ENCODE measurements at places on chromosomes 16 and 17.
A peak's percentile ranks its signal among the peaks of the same experiment; 100 is the strongest.

DNA sequence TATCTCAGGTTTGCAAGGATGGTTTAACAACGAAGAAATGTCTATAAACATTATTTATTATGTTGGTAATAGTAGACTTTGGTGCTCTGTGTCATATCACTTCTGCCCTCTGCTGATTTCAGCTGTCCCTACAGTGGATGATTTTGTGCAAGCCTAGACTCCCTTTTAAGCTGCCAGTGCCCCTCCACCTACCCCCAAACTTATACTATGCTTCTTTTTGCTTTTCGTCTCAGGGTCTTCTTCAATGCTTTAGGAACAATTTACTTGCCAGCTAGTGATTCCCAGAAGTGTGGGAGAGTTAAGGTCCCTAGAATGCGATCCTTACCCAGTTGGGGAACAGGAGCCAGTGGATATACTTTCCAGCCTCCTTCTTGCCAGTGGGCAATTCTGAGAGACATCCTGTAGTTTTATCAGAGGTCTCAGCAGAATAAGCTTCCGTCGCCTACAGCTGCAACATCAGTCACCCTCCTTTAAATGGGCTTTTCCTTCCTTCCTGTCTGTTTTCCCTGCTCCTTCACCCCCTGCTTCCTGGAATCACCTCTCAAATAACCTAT lies 4.1 kb downstream of the ICAM2 start:
- peak; percentile 9 for DNase-seq

DNA sequence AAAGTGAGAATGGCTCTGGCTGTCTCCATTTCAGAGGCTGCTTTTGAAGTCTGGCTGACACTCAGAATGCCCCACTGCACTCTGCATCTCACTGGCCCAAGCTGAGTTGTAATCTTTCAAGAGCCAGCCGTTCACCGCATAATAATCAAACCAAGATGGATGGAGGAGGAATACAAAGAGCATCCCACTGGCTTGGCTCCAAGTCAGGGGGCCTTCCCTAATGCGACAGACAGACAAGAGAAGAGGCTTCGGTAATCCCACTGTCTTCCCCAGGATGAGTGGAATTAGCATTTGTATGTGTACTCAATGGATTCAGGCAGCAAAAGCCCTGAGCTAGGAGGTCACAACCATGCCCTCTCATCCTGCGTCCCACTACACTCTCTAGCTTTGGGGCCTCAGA lies 68.0 kb downstream of the CBLN1 start:
- DNase-seq = no peak

DNA sequence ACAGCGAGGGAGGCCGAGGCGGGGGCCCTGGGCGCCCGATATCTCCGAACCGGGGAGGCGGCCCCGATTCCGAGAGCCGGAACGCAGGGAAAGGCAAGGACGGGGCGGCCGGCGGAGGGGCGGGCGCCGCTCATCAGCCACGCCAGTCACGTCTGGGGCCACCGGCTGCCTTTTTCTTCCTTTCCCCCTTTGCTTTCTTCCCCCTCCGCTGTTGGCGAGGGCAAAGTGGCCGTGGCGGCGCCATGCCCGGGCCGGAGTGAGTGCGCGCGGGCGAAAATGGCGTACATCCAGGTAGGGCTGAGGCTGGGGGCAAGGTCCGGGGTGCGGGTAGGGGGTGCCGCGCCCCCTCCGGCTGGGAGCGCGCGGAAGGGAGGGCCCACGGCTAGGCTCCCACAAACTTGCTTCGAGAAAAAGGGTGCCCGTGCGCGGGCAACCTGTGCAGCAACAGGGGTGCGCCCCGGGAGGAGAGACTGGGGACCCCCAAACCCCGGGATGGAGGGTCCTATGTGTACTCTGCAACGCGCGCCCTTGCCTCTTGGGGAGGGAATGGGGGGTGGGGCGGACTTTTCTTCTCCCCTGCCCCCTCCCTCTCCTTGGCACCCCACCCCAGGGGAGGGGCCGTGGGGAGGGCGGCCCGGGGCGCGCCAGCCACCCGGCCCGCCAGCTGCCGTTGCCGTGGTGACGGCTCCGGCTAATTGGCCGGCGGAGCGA lies 486 bp downstream of the SYT17 start:
- no peak for DNase-seq

DNA sequence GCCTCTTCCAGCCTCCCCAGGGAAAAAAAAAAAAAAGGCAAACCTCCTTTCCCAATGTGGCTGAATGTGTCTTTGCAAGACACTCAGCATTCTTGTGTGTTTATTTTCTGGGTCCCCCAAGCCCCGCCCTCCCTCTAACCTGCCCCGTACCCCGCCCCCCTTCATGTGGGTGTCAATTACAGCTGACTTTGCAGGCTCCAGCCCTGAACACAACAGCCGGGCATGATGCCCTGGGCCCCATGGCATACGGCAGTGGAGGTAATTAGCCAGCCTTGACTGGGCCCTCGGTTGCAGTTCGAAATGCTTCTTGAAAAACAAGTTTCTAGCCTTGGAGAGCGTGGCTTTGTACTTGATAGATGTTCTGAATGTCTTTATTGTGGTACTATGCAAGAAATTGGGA lies 354.7 kb upstream of the RBFOX1 start:
- no peak for DNase-seq

DNA sequence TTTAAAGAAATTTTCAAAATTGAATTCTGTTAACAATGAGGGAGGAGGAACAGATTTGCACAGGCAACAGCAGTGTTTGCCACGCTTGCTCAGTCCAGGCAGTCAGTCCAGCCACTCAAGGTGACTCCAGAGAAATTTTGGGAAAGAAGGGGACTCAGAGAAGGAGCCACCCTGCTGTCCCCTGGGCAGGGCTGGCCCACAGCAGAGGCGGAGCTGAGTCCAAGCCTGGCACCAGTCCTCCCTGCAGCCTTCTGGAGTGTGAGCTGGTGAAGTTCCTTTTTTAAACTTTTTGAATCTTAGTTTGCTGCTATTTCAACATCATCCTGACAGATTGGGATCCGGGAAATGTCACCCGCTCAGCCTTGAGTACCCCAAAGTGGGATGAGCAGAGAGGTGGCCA lies 14.5 kb upstream of the SLC47A2 start:
- DNase-seq = no peak

GRCh38 chr17:7748076-7748775 lies 30.7 kb downstream of the DNAH2 start:
- DNase-seq = no peak

DNA sequence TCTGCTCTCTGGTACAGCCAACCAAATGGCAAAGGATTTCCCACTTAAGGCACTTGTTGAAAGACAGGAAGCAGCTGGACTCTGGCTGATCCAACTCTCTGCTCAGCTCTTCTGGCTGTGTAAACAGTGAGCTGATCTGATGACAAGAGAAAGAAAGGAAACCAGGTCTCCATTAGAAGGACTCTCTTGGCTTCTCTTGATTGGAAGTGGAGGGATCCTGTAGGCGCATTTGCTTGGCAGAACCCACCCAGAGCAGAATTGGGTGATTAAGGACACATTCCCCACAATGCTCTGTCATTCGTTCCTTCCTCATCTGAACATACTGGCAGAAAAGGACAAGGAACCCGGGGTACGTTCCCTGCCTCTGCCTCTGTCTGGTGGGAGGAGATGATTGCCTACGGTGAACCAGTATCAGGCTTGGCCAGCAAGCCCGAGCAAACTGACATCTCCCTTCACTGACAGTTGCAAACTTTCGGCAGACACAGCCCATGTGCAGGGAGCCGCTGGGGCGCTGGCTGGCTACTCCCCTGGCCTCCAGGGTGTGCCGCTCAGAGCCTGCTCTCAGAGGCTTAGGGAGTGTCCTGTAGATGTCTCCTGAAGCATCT lies 29.1 kb downstream of the LDHD start:
- DNase-seq = peak; percentile 26
